ENCODE measurements at places on chromosomes 2 and 18.
A peak's percentile ranks its signal among the peaks of the same experiment; 100 is the strongest.

- DNase-seq: no peak
These were observed 26.2 kb downstream of the TFPI start for GRCh38 chr2:187528042-187528441.

GRCh38 chr2:158716921-158717320 is 78.2 kb upstream of the DAPL1 start:
- DNase-seq: no peak

DNA sequence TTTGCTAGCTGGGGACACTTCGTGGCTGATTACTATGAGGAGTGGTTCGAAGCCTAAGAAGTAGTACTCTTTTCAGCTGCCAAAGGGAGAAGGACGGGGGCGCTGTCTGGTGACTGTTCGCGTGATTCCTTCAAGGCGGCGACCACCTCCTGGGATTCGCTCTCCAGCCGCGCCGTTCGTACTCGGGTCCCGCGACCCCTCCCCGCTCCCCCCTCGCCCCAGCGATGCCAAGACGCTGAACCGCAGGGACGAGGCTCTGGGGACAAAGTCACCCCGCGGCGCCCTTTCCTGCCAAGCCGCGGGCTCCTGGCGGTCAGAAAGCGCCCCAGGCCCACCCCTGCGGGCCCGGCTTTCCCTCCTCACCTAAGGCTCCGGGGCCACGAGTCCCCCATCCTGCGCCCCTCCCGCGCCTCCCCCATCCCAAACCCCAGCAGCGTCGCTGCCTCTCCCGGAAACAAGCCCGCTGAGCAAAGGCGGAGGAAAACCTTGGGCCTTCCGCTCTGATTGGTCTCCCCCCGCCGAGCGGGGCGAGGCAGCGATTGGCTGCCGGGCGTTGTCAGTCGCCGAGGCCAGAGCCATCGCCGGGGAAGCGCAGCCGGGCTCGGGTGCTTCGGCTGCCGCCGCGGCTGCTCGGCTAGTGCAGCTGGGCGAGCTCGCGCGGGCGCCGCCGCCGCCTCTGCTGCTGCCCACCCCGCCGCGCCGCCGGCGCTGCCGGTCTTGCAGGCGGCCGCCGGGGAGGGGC is 404.3 kb downstream of the XIRP2 start:
- peak; percentile 63 for DNase-seq

- no peak for DNase-seq
These were observed 189.0 kb upstream of the CTAGE1 start for GRCh38 chr18:22606563-22607283.

DNA sequence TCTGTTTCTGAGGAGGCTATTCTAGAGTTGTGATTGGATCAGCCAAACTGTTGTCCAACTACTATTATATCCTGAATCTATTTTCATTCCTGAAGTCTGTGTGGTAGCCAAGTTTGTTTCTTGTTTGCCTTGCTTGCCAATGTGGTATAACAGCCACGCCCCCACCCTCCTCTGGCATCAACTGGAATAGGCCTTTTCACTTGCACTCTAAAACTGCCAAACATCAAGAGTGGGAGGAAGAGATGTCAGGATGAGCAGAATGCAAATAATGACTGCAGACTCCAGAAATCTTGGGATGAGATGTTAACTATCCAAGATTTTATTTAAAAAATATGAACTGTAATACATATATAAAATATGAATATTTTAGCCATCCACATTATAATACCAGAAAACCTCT is 246.1 kb downstream of the NRXN1 start:
- DNase-seq: no peak

DNA sequence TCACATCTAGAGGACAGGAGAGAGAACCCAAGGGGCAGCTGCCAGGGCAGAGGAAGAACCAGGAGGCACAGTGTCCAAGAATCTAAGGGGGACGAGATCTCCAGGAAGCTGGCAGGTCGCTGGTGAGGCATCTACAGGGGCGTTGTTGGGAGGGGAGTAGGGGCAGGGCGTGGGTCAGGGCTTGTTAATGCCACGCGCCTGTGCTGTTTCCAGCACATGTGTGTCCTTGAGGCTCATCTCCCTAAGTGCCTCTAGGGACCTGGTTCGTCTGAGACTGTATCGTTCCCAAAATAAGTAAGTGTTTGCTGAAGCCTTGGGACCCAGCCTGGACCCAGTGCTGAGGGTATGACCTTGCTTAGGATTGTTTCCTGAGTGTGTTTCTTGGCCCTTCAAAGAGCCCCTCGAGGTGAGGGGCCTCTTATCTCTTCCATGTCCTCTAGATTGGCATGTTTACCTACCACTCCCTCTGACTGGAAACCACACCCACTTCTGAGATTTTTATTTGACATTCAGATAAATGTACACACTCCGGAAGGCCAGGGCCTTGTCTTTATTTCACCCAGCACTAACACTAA is 22.2 kb downstream of the HK2 start:
- DNase-seq: no peak

DNA sequence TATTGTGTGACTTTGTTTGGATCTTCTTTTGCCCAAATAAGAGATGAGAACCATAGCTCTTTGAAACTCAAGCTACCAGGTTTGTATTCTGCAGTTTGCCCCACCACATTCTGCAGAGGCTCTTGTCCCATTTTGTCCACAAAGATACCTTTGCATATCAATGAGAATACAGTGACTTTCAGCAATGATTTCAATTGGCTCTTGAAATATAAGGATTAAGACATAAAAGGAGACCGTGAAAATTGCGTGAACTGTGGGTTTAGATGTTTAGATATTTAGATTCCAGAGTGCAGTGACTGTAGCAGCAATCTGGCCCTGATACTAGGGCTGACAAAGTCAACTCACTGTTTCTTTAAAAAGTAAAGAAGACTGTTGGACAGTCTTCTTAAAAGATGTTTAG is 146.6 kb upstream of the SP5 start:
- no peak for DNase-seq

DNA sequence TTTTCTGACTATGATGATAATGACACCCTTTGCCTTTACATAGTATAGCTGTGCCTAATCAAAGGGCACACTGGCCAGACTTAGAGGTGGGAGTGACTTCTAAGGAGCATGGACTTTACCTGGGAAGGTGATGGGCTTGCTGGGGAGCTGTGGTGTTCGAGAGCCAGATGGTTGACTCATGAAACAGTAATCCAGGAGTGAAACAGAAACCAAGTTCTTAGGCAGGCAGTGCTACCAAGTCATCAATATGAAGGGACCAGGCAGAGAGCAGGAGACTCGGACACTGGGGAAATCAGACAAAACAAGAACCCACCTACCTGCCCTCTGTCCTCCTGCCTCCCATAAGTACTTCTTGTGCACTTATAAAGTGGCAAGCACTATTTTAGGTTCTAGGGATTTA is 430.4 kb downstream of the DLGAP1 start:
- no peak for DNase-seq

DNA sequence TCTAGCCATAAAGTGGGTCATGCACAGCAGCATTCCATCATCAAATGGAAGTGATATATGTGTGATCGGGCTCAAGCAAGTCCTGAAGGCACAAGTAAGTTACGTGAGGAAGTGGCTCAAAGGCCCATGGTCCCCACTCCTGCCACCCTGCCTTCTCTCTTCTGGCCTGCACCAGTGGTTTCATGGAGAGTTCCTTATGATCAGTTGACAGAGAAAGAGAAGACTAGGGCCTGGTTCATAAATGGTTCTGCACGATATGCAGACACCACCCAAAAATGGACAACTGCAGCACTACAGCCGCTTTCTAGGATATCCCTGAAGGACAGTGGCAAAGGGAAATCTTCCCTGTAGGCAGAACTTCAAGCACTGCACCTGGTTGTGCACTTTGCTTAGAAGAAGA is 412.6 kb upstream of the SMIM21 start:
- DNase-seq: no peak

- DNase-seq: no peak
These were observed 95.3 kb upstream of the GLS start for GRCh38 chr2:190785334-190785733.

GRCh38 chr2:234670052-234670451 is 173.2 kb upstream of the ARL4C start:
- DNase-seq: no peak

GRCh38 chr18:49744376-49745008 is 68.8 kb downstream of the ACAA2 start:
- DNase-seq: no peak

DNA sequence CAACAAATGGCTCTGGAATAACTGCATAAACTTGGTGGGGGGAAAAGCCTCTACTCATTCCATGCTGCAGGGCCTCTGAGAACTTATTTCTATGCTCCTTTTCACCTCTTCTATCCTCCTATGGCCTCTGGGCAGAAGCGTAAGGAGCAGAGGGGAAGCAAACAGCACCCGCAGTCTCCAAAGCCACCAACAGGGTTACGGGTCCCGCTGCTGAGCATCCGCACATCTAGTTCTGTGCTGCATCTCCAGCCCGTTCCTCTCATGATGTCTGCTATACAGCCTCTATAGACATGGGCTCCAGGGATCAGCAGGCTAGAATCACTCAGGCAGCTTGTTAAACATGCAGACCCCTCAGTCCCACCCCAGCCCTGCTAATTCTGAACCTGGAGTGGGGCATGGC is 25.9 kb downstream of the PSTPIP2 start:
- no peak for DNase-seq

DNA sequence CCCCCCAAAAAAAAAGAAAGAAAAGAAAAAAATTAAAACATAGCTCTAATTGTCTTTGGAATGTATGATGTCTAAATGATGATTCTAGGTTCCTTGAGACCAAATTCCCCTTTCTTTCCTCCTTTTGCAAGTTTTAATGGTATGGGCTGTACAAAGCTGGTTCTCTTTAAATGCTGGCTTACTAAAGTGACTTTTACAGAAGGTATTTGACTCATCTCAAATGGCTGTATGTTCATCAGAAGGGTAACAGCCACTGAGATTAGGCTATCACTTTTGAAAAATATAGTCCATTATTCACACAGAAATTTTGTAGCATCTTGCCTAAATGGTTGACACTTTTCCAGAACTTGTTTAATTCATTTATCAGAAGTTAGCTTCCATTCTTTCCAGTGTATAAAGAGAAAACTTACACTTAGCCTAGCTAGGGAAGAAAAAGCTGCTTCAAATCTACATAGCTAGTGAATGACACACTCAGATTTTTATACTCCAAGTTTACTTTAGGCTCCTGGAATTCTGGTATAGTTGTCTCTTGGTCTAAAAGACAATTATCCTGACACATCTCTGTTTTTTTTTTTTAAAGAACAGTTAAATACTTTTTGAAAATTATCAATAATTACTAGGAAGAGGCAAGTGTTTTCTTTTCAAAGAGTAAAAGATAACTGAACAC is 622.6 kb downstream of the LRP1B start:
- no peak for DNase-seq

GRCh38 chr2:217065695-217066405 is 206.0 kb upstream of the TNP1 start:
- DNase-seq: no peak

DNA sequence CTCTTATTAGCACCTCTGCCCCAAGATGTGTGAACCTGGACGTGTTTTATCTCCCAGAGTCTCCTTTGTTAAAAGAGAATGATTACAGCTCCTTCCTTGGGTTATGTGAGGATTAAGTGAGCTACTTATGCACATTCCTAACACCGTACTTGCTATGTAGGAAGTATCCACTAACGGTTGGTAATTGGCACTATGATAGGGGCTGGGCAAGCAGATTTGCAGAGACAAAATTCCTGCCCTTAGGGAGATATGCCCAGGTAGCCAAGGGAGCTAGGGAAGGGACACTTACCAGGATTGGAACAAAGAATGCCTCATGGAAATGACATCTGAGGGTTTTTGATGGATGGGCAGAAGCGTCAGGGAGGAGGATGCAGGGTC is 11.5 kb upstream of the ALPK2 start:
- DNase-seq: no peak

DNA sequence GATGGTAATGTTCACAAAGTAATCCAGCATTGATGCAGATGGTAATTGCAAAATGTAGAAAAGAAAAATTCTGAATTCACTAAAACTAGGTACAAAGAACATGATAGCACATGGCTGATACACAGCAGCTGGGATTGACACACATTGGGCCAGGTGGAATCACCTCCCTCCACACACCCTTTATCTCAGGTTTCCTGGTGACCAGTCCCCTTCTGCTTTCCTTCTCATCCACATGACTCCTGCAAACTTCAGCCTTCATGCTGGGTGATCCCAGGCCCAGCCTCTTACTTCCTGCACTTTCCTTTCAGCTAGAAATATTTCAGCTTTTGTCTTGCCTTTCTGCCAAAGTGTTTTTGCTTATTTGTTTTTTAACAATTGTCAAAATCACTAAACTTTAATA is 246.9 kb downstream of the LNPK start:
- no peak for DNase-seq

GRCh38 chr2:28681158-28681571 is 70.5 kb upstream of the PPP1CB start:
- peak; percentile 55 for DNase-seq
